CD4-positive, CD25-positive, alpha-beta regulatory T cell (primary cell): ENCODE measurements at places on chromosomes 16 and 17.

GRCh38 chr17:72338847-72339790, 218.3 kb downstream of the SOX9 start:
- no peak for DNase-seq

DNA sequence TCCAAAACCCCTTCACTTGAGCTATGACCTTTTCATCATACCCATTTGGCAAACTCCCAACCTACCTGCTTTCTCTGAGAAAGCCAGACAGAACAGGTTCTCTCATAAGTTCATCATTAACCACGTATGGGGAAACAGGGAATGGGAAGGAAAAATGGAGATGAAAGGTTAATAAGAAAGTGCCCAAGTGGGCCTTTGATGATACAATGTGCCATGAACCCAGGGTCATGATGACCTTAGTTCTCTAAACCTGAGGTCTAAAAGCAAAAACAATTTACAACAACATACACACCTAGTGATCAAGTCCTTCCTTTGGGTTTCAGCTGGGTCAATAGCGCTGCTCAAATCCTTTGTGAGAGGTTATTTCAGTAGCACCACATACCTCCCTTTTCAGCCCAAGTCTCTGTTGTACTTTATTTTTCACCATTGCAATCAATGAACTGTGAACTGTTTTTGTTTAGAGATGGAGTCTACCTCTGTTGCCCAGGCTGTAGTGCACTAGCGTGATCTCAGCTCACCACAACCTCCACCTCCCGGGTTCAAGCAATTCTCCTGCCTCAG, 14.5 kb upstream of the RANGRF start:
- no peak for DNase-seq

DNA sequence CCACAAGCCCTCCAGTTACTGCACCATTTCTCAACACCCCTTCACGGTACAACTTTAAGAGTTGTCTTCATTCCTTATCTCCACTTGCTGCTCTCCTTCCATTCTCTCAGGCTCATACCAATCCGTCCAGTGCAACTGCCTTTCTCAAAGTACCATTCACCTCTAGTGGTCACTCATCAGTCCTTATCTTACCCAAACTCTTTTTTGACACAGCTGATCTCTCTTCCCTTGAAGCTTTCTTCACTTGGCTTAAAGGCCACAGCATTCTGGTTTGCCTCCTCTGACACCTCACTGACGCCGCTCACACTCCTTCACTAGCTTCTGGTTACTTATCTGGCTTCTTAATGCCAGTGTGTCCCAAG, 24.9 kb downstream of the UBE2G1 start:
- DNase-seq, result no peak

GRCh38 chr17:79623786-79624717, 13.2 kb upstream of the RBFOX3 start:
- no peak for DNase-seq

DNA sequence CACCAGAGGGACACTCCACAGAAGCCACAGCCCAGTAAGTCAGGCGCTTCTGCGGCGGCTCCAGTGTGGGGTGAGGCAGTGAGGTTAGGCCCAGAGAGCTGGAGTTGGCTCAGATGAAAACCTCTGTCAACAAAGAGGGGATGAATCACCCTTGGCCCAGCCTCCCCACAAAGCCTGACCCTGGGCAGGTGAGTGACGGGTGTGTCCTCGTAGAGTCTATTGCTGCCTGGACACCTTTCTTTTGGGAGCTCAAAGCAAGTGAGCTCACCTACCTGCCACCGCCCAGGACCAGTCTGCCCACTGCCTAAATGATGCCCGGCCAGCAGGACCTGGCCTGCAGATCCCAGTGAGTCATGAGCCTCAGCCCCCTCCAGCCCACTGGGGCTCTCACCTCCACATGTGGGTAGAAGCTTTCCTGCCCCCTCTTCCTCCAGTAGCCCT, 24.9 kb upstream of the DBNDD1 start:
- DNase-seq, result no peak

- DNase-seq, result no peak
These were observed 60.6 kb downstream of the C17orf67 start for GRCh38 chr17:56773124-56773523.

DNA sequence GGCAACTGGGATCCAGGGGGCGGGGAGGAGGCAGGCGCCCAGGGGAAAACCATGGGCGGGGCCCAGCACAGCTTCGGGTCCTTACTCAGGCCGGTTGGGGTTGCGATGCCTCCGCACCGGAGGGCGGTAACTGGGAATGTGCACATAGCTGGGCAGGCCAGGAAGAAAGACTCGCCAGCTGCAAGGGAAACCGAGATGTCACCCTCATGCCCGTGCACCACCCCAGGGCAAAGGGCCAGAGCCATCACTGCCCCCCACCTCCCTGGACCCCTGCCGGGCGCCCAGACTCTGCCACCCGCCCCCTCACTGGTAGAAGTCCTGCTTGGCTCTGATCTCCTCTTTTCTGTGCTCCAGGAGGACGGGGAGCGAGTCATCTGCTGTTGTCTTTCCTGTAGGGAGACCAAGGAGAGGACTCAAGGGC, 6.7 kb downstream of the ALOX12B start:
- DNase-seq, result no peak

DNA sequence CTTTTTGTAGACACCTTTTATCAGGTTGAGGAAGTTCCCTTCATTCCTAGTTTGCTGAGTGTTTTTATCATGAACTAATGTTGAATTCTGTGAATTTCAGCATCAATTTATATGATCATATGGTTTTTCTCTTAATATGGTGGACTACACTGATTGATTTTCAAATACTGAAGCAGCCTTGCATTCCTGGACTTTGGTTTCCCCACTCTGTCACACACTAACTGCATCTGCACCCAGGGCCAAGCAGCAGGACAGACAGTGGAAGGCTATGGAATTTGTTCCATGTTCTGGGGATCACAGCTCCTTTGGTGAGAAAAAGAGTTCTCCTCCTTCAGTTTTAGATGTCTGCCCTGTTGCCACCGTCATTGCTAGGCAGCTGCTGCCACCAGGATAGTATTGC, 7.8 kb downstream of the TERF2 start:
- DNase-seq, result no peak

DNA sequence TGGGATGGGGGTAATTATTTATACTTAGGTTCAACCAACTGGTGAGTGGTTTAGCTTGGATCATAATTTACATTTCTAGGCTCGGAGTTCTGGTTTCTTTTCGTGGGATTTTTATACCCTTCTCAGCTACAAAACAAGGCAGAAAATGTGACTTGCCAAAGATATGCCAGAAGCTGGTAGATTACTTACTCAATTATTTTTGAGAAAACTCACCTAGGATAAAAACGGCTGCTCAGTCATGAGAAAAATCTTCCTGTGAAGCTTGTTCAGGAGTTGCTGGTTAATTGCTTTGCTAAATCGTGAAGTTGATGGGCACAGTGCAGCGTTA, 1.1 kb downstream of the NDEL1 start:
- no peak for DNase-seq

- no peak for DNase-seq
These were observed 1.4 kb downstream of the RAB26 start for GRCh38 chr16:2149630-2150417.

- no peak for DNase-seq
These were observed 581.7 kb downstream of the MAF start for GRCh38 chr16:79018650-79019429.

DNA sequence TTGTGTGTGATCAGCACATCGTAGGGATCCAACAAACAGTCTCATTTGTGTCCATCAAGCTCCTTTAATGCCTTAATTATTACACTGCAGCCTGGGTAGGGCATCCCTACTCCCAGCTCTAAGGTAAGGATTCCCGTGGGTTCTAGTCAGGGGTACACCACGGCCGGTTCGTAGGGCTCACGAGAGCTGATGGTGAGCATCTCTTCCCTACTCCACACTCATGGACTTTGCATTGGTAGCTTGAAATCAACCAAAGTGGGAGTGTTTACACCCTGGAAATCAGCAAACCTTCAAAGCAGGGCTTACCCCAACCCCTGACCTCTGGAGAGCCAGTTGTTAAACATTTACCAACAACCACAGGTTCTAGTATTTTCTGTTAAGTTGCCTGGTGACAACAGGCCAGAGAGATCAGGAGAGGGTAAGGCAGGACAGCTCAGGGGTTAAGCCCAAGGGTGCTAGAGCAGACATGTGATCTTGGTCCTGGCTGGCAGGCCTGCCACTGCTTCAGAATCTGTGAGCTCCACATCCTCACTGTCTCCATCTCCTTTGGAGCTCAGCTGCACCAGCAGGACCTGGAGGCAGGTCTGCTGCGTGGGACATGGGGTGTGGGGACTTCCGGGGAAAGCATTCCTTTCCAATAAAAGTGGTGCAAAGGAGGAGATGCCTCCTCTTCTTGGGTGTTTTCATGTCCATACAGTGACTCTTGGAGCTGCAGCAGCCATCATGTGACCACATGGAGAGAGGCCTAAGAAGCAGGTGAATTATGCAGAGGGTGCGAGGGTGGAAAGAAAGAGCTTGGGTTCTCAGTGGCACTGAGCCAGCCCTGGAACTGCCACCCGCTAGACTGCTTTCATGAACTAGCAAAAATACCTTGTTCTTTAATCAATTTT, 36.1 kb upstream of the ZCCHC14 start:
- no peak for DNase-seq

GRCh38 chr17:47266782-47267181, 13.2 kb downstream of the ITGB3 start:
- no peak for DNase-seq

DNA sequence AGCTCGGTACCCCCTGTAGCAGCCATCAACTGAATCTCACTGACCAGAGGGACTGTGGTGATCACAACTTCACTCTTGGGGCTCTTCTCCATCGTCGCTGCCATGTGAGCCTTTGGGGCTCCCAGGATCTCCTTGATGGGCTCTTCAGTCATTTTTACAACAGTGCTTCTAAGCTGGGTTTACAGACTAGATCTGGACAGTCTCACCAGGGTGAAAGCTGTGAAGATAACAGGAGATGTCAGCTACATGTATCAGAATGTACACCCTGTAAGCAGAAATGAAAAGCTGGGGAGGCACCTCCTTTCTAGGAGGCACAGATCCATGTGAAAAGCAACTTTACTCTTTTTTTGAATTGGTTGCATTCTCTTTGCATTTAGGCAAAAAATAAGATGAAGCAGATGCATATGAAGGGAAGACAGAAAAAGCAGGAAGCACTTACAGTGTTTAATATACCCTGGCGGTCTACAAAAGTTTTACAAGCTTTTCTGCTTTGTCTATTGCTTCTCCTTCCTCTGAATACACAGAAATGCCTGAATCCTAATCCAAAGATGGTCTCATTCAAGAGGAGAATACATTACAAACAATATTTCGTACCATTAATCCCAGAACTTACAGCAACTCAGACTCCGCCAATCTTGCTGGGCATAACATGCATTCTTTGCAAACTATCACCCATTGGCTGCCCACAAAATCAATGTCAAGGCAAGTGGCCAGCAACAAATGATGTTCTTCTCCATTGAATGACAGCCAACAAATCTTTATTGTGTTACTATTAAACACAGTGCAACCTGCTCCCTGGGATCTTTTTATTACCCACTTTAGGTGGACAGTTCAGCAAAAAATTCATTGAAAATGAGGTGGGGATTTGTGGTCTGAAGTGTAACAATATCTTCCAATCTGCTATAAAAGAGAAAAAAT, 1.5 kb downstream of the TMEM100 start:
- DNase-seq, result no peak

GRCh38 chr17:5264893-5265292, 17.2 kb upstream of the RABEP1 start:
- no peak for DNase-seq
